ENCODE measurements at places on chromosomes 2 and 18. TPM values are rescaled to one million over a fixed set of nuclear protein-coding genes. Genes with fewer than 3 reads are reported as not detected.

DNA sequence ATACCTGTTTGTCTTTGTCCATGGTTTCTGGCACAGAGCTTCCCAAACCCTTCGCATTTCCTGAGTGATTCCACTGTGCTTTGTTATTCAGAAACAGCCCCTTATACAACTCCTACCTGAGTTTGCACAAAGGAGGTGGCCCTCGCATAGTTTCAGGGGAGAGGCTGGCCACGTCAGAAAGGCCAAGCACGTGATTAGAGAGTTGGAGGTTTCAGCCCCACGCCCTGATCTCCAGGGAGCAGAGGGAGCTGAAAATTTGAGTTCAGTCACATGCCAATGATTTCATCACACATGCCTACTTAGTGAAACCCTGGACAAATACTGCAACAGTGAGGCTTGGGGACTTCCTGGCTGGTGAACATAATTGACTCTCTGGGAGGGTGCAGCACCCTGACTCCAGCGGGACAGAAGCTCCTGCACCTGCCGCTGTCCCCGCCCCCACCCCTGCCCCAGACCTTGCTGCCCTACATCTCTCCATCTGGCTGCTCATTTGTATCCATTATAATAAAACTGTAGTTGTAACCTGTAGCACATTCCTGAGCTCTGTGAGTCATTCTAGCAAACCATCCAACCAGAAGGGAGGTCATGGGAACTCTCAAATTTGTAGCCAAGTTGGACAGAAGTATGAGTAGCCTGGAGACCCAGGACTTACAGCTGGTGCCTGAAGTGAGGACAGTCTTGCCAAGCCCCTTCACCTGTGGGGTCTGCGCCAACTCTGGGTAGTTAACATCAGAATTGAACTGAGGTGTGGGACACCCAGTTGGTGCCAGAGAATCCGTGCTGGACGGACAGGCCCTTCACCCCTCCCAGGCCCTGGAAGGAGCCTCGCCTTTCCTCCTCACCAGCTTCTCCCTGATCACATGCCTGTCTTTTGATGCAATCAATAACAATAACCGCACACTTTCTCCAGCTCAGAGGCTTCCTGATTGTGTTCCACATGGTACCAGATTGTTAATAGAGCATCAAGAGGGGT is 224.3 kb downstream of the ANAPC1 start:
- DNase-seq: peak; percentile 90

GRCh38 chr2:70658476-70658875 is 104.8 kb upstream of the TGFA start:
- DNase-seq: no peak

GRCh38 chr2:237322564-237322963 is 91.4 kb downstream of the COL6A3 start:
- peak; percentile 49 for DNase-seq

DNA sequence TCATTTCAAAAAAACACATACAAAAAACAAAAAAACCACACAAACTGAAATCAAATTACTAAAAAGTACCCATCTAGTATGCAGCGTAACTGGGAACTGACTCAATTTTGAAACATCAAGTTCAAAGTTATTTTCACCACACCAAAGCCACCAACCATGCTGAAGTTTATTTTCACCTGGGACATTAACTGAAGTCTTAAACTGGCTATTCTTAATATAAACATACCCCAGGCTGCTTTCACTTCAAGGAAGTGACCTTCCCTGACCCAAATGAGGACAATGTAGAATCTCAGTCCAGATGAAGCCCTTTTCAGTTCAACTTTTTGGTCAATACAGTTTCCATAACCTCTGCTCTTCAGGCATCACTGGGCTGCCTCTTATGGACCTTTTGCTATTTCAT is 84.6 kb downstream of the PIGN start:
- DNase-seq: no peak

DNA sequence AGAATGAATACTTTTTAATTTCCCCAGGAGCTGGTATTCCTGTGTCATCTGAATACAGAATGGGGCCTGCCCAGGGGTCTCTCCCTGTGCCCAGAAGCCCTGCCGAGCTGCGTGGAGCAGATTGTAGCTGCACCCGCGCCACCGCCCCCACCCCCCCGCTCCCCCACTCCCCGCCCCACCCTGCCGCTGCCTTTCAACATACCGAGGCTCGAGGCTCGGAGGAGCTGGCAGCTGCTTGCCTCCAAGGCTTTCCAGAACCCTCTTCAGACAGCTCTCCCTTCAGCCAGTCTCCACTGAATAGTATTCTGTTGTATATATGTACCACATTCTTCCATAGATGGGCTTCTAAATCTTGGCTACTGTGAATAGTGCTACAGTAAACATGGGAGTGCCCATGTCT is 150.7 kb downstream of the TSN start:
- DNase-seq: no peak

DNA sequence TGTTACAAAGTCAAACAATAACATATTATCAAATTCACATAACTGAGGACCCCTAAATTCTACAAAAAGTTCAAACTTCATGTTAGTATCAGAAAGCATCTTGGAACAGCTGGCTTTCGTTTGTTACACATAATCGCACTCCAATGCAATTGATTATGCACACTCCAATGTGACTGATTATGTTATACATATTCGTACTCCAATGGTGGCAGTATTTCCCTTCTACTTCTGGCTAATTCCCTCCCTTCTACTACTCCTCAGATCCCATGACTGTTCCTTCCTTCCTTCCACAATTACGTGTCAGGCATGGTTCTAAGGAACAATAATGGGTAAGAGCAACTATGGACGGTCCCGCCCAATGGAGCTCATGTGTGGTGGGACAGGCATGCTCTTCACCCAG is 137.1 kb upstream of the CCDC150 start:
- DNase-seq: no peak

GRCh38 chr2:5377323-5377722 is 314.9 kb upstream of the SOX11 start:
- no peak for DNase-seq

- no peak for DNase-seq
Measured at GRCh38 chr2:128685841-128686496, 367.3 kb upstream of the HS6ST1 start.

- DNase-seq: no peak
Measured at GRCh38 chr2:98121149-98121548, 34.2 kb downstream of the VWA3B start.

GRCh38 chr2:159179696-159180095 is 106.8 kb downstream of the WDSUB1 start:
- no peak for DNase-seq

GRCh38 chr2:12114816-12115215 is 368.4 kb downstream of the LPIN1 start:
- no peak for DNase-seq

DNA sequence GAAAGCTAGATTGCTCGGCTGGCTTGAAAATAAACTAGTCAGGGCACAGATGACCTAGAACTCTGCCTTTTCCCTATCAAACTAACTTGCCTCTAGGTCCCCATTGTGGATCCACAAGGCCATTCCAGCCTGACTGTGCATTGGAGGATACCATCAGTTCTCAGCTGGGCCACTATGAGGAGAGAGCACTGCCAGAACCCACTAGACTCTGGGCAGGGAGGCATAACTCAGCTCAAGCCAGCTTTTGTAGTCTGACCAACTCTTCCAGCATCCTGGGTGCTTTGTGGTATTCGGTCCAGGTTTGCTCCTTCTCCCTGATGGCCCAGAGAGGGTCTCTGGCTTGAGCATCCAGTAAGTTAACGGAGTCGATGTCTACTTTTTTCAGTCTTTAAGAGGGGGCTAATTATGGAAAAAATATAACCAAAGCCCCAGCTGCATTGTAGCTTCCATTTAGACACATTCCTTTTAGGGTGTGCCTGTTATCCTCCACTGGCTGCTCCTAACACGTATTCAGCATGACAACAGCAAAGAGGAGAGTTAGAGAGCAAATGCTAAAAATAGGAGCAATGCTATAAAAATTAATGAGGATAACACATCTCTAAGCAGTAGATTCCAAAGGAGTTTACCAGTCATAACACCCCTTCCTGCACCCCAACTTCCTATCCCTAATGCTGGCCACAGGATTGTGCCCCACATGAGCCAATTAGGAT is 15.2 kb downstream of the GKN2 start:
- DNase-seq: no peak

GRCh38 chr2:142010477-142011270 is 120.1 kb downstream of the LRP1B start:
- DNase-seq: no peak

DNA sequence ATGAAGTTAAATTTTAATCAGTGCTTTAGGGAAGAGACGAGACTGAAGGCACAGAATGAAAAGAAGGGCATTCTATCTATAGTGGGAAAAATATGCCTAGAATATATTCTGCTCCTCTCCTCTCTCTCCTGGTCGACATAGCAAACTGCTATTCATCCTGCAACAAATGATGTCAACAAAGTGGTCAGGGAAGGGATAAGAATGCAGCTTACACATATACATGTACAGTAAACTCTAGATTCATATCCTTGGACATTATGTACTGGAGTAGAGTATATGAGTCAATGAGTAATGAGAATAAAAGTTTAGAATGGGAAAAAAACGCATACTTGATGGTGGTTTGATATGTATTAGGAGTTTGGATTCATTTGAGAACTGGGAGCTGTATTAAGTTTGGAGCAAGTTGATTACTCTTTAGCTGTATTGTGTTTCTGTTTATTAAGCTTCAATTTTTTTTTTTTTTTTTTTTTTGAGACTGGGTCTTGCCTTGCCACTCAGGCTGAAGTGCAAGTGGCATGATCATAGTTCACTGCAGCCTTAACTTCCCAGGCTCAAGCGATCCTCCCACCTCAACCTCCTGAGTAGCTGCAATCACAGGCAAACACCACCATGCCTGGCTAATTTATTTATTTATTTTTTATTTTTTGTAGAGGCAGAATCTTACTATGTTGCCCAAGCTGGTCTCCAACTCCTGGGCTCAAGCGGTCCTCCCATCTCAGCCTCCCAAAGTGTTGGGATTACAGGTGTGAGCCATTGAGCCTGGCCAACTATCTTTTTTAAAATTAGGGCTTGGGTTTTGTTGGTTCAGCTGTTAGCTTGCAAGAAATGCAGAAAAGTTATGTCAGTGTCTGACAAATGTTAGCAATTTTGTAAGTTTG is 53.8 kb downstream of the STAT1 start:
- no peak for DNase-seq

GRCh38 chr2:31137211-31138036 is 816 bp downstream of the GALNT14 start:
- peak; percentile 15 for DNase-seq

DNA sequence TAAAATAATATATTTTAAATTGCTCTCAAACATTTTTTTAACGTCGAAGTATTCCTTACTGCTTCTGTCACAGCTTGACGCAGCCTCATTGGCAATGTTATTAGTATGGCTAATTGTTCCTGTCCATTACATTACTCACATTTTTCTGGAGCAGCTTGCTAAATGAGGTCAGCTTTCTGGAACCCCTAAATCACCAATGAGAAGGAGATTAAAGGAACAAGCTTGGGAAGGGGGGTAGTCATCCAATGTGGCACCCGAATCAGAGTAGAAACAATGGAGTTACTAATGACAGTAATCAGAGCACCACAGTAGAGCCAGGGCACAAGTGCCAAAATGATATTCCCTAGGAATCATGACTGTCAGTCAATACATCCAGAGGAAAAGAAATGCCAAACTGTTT is 5.1 kb downstream of the NEUROD1 start:
- no peak for DNase-seq

- no peak for DNase-seq
Measured at GRCh38 chr2:179351057-179351456, 86.4 kb upstream of the SESTD1 start.

DNA sequence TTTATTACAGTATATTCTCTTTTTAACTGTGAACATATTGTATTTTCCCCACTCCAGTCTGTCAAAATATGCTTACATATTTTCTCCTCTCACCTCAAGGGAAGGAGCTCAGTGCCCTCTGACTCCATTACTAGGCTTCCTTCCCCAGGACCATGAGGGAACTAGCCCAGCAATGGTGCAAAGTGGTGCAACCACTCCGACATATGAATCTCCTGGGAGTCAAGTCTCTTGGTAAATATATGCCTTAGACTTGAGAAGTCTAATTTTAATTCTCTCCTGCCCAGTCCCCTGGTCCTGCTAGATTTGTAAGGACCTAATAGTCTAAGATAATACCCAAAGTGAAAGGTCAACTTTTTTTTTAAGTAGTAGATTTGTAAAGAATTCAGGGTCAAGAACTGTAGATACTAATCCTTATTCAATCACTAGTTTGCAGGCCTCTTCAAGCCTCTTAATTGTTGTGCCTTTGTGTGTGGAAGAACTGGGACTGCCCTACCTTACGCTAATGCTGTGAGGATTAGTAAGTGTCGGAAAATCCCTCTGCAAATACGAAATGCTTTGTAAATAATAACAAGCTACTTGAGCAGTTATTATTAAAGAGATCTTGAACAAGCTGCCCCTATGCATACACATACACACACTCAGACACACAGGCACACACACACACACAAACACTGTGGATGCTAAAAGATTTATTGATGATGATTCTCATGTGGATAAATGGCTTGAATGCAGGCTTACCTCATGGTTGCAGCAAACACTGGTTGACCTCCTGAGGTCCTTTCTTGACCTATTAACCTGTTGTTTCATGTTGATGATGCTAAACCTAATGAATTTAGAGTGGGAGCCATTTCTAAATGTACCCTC is 251.2 kb upstream of the PARD3B start:
- no peak for DNase-seq

- no peak for DNase-seq
Measured at GRCh38 chr18:12408247-12408869, 629 bp downstream of the PRELID3A start.

GRCh38 chr2:219459460-219460311 is 25.0 kb downstream of the SPEG start:
- peak; percentile 75 for DNase-seq

GRCh38 chr2:215052810-215053209 is 85.6 kb downstream of the ABCA12 start:
- DNase-seq: no peak

- DNase-seq: no peak
Measured at GRCh38 chr2:201275069-201275468, 14.7 kb downstream of the CASP8 start.

- no peak for DNase-seq
Measured at GRCh38 chr2:204530464-204530805, 14.8 kb upstream of the PARD3B start.

DNA sequence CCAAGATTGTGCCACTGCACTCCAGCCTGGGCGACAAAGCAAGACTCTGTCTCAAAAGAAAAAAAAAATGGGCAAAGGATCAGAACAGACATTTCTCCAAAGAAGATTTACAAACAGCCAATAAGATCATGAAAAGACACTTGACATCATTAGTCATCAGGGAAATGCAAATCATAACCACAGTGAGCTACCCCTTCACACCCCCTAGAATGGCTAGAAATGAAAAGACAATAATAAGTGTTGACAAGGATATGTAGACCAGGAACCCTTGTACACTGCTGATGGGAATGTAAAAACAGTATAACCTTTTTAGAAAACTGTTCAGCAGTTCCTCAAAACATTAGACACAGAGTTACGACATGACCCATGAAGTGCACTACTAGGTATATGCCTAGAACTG is 18.4 kb upstream of the MTERF4 start:
- no peak for DNase-seq

- no peak for DNase-seq
Measured at GRCh38 chr2:176162911-176163671, 6.0 kb downstream of the HOXD3 start.

- no peak for DNase-seq
Measured at GRCh38 chr2:64738026-64738425, 84.3 kb upstream of the SERTAD2 start.

ARMC9 gene
- total RNA-seq: 22.5 TPM

FLACC1 gene
- 0.80 TPM for total RNA-seq

SLC9A4 gene
- 0.80 TPM for total RNA-seq

TCF23 gene
- not detected for total RNA-seq

MREG gene
- 10.1 TPM for total RNA-seq

DHRS9 gene
- total RNA-seq: 1.1 TPM

ALPP gene
- 6.5 TPM for total RNA-seq

COLEC11 gene
- total RNA-seq: 22.6 TPM

MC2R gene
- not detected for total RNA-seq

EML6 gene
- 4.0 TPM for total RNA-seq

PKDCC gene
- 339 TPM for total RNA-seq
